ENCODE measurements at places on chromosomes 13 and 19.
A peak's percentile ranks its signal among the peaks of the same experiment; 100 is the strongest.

DNA sequence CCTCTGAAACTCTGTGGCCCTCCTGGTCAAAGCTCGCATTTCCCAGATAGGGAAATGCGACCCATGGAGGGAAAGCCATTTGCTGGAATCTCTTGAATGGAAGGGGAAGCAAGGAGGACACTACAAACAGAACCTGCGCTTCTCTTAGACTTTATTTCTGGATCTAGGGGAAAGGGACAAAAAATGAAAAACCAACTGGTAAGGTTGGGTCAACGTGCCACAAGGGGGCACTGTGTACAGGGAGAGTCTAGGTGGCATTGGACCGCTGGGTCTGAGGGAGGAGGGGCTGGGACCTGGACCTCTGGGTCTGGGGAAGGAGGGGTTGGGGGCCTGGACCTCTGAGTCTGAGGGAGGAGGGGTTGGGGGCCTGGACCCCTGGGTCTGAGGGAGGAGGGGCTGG is 5.0 kb downstream of the KLK4 start:
- peak; percentile 26 for DNase-seq

DNA sequence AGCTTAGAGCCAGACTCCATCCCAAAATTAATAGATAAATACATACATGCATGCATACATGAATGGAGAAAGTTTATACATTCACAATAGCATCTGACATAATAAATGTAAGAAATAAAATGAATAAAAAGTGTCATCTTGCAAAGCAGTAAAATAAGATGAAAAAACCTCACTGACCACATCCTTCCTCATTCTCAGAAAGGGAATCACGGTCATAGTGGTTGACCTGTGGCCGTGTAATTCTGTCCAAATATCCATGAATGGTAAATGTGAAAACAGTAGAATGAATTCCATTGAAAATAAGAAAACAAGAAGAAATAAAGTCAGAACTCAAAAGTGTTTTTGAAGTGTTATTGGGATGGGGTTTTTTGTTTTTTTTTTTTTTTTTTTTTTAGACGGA is 9.8 kb upstream of the CDC42EP5 start:
- DNase-seq: no peak

GRCh38 chr13:46893221-46893740 is 3.6 kb downstream of the HTR2A start:
- no peak for DNase-seq

DNA sequence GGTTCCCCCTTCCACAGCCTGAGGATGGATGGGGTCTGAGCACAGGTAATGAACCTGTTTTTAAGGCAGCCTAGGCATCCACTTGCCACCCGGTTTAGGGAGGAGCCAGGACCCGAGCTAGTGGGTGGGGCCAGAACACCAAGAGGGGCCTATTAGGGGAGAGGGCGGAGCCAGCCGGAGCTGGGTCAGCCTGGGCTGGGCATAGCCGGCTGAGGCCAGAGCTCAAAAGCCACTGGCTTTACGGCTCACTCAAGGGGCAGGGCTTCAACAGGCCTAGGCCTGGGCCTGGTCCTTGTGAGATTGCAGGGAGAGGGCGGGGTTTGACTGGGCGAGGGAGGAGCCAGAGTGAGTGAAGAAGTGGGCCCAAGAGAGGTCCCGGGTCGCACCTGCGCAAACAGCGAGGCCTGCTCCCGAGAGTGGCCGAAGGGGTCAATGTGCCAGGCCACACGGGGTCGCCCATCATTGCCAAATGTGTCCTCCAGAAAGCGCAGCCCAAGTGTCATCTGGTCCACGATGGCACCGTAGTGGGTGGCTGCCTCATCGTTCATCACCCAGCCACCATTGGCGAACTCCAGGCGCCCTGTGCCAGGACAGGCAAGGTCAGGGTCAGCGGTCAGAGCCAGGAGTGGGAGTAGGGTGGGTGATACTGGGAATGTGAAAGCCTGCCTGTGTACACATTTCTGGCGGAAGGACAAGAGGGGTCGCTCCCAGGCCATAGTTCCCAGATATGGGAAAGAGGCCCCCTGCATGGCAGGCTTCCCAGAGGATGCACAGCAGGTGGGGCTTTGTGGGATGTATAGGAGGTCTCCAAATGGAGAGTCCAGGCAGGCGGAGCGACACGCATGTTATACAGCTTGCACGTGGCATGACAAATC is 1.9 kb downstream of the MAN2B1 start:
- no peak for DNase-seq

DNA sequence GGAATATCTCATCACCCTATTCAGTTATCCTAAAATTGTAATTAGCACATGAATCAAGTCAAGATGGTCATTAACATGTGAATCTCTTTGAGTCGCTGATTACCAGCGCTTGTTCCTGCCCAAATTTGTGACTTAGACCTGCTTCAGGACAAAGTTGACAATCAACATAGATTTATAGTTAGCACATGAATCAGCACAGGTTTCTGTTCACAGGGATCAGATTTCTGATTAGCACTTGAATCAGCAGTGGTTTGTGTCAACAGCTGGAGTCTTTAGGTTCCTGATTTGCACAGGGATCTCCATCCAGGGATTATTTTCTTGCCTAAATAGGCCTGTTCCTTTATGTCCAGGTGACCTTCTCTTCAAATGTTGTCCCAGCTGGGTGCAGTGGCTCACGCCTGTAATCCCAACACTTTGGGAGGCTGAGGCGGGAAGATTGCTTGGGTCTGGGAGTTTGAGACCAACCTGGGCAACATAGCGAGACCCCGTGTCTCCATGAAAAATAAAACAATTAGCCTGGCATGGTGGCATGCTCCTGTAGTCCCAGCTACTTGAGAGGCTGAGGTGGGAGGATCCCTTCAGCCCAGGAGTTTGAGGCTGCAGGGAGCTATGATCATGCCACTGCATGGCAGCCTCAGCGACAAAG is 3.8 kb upstream of the LRFN3 start:
- no peak for DNase-seq

- no peak for DNase-seq
These were observed 159.0 kb downstream of the USP12 start for GRCh38 chr13:27012482-27013197.

DNA sequence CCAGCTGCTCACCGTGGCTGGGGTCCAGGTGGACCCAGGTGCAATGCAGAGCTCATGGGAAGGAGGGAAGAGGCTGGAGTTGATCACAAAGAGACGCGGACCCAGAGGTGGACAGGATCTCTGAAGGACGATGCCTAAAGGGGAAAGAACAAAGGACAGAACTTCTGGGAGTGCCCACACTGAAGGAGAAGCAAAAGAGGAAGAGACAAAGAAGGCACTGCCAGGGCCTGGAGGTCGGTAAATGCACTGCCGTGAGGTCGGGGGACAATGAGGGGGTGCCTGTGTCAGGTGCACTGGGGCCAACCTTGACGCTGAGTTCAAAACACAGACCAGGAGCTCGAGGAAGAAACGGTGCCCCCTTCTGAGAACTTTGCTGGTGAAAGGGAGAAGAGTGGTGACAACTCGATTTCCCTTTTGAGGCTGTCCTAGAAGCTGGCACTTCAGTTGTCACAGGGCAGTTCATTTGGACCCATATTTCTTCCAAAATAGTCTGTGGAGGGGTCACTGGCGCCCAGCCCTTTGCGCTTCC is 55.6 kb downstream of the GJA3 start:
- DNase-seq: no peak

DNA sequence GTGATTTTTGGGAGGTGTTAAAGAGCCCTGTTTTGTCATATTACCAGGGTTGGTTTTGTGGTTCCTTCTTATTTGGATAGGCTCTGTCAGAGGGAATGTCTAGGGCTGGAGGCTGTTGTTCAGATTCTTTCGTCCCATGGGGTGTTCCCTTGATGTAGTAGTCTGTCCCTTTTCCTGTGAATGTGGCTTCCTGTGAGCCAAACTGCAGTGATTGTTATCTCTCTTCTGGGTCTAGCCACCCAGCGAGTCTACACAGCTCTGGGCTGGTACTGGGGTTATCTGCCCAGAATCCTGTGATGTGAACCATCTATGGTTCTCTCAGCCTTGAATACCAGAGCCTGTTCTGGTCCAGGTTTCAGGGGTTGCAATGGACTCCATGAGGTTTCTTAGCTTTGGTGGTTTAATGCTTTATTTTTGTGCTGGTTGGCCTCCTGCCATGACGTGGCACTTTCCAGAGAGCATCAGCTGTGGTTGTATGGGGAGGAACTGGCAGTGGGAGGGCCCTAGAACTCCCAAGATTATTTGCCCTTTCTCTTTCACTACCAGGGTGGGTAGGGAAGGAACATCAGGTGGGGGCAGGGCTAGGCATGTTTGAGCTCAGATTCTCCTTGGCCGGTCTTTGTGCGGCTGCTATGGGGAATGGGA is 78.8 kb downstream of the SPRY2 start:
- no peak for DNase-seq

DNA sequence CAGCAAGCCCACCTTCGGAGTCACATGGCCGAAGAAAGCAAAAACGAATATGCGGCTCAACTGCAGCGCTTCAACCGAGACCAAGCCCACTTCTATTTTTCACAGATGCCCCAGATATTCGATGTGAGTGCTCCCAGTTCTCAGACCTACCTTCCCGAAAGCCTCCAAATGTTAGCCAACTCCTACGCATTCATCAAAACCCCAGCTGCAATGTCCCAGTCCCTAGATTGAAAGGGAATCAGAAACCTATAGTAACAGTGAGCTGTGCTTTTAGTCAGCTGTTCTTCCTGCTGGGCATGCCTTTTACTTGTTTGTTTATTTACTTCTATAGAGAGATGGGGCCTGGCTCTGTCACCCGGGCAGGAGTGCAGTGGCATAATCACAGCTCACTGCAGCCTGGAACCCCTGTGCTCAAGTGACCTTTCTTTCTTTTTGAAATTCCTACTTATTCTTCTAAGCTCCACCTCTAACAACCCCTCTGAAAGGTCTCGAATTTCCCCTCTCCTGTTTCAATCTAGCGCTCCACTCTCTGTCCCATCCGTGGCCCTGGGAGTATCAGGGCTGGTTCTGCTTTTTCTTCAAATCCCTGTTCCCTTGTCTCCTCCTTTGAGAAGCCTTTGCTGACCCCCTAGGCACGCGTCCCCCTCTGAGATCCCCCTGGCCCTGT is 4.4 kb downstream of the TRIP10 start:
- DNase-seq: no peak

DNA sequence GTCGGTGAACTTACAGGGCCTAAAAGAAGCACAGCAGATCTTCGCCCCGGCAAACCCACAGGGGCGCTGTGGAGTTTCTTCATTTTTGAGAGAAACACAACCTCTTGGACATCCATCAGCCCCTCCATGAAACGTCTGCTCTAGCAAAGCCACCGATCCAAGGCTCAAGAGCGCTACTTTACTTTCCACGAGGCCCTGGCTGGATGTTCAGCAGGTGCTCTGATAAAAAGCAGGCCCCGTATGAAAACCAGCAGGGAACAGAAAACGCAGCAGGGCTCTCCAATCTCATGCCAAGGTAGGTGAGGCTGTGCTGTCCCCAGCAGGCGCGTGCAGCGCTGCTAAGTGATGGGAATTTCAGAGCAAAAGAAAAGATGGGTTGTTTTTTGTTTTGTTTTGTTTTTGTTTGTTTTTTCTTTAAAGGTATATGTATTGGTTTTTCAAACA is 86.7 kb downstream of the IRS2 start:
- DNase-seq: no peak

DNA sequence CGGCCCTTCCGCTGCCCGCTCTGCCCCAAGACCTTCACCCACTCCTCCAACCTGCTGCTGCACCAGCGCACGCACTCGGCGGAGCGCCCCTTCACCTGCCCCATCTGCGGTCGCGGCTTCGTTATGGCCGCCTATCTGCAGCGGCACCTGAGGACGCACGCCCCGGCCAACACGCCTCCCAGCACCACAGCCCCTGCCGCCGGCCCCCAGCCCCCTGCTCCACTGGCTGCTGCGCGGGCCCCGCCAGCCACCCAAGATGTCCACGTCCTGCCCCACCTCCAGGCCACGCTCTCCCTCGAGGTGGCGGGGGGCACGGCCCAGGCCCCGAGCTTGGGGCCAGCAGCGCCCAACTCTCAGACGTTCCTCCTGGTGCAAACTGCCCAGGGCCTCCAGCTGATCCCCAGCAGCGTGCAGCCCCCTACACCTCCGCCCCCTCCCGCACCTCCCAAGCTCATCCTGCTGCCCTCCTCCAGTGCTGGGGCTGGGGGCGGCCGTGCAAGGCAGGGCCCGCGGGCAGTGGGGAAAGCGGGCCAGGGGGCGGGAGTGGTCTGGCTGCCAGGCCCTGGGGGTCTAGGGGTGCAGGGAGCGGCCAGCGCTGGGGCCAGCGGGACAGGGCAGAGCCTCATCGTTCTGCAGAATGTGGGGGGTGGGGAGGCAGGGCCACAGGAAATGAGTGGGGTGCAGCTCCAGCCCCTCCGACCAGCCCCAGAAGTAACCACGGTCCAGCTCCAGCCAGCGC is 1.9 kb upstream of the NAT14 start:
- DNase-seq: no peak

DNA sequence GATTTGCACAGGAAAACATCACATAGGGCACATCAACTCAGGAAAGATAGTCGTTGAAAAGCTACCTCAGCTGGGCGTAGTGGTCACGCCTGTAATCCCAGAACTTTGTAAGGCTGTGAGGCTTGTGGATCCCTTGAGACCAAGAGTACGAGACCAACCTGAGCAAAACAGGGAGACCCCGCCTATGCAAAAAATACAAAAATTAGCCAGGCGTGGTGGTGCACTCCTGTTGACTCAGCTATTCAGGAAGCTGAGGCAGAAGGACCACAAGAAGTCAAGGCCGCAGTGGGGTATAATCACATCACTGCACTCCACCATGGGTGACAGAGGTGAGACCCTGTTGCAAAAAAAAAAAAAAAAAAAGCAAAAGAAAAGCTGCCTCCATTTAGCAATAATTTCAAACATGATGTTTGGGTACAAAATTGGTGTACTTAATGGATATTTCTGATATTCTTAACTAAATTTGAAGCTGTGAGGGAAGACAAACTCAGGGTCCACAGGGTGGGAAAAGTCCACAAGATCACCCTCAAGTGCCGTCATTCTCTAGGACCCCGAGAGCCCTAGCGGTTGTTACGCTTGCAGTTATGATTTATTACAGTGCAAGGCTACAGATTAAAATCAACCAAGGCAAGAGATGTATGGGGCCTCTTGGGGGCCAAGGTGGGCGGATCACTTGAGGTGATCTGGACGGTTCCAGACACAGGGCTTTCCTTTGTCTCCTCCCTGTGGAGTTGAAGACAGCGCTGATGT is 42.5 kb upstream of the LDLR start:
- DNase-seq: no peak
